ENCODE measurements at places on chromosomes 4 and X. TPM values are rescaled to one million over a fixed set of nuclear protein-coding genes. Genes with fewer than 3 reads are reported as not detected.

NR3C2 gene
- 20.1 TPM for total RNA-seq

CLCN5 gene
- 16.1 TPM for total RNA-seq

MAGEB10 gene
- not detected for total RNA-seq

GPR82 gene
- total RNA-seq: not detected

GLRA3 gene
- not detected for total RNA-seq

Measured in thoracic aorta endothelial cell (primary cell).